HT-29 (cell line): ENCODE measurements at places on chromosomes 5 and 9.

DNA sequence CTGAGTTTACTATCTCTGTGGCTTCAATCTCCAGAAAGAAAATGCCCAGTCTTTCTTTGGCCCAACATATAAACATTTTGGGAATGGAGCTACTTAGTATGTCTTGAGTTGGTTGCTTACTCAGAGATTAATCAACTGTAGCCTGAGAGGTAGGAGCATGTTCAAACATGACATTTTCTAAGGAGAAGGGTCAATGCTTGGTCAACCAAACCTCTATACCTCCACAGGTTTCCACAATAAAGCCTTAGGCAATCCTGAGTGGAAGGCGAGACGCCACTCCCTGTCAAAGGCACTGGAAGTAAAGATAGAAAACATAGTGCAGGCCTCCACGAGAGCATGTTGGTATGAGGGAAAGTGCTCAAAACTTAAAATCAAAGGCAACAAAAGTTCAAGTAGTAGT, 411.4 kb downstream of the KCTD16 start:
- DNase-seq: no peak

DNA sequence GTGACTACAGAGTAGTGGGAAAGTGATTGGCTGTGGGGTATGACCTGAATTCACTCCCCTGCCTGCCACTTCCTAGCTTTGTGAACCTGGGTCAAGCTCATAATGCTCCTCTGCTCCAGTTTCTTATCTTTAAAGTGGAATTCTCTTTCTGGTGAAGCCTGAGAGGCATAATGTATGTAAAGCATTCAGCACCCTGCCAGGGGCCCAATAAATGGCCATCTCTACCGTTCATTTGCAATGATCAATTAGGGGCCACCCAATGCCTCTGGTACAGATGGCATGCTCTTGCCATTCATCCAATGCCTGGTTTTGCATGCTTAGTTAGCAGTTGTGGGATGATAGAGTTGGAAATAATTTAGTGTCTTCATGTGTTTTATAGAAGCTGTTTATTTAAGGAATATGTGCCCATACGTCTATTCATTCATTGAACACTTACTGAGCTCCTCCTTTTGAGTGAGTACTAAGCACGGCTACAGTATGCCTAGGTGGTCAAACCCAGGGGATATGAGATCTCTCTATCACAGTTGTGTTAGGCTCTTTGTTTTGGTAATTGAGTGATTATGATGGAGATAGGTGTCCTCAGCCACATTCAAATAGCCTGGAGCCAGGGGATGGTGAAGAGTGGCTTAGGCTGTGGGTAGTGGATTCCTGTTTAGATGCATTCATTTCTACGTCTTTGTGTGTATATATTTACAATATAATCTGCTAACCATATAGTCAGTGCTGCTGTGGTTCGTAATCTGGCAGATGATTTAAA, 15.3 kb downstream of the ZNF462 start:
- DNase-seq: no peak

DNA sequence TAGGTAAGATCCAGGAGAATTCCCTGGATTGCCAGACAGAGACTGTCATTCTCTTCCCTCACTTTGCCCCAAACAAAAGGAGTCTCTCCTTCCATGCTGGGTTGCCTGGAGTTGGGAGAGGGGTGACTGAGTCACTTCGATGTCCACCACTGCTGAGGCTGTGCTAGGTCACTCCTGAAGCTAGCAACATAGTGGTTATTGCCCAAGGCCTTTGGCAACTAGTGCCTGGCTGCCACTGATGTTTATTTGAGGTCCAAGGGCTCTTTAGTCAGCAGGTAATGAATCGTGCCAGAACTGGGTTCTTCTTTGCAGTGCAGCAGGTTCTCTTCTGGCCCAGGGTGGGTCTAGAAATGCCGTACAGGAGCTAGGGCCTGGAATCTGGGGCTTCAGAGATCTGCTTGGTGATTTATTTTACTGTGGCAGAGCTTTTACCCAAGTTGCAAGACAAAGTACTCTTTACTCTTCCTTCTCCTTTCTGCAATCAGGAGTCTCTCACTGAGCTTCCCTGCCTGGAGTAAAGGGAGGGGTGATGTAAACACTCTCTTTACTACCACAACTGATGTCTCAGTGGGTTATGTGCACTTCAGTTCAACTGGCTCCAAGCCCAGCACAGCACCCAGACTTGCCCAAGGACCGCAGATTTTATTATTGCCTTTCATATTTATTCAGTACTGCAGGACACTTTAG, 155.7 kb upstream of the SH3GL2 start:
- DNase-seq: no peak

DNA sequence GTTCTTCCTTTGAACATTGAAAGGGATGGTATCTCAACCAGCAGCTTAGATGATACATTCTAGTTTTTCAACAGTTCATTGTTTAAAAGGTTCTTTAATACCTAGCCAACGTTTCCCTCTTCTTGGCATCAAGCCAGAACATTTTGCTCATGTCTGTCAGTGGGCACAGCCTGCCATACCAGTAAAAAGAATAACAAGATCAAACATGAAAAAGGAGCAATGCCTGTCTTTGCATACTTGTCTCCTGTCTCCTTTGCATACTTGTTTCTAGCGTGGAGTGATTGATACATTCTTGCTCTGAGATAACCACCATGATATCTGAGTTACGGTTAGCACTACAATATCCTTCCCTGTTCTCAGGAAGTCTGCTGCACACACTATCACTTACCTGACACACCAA, 248.6 kb upstream of the DAPK1 start:
- no peak for DNase-seq

DNA sequence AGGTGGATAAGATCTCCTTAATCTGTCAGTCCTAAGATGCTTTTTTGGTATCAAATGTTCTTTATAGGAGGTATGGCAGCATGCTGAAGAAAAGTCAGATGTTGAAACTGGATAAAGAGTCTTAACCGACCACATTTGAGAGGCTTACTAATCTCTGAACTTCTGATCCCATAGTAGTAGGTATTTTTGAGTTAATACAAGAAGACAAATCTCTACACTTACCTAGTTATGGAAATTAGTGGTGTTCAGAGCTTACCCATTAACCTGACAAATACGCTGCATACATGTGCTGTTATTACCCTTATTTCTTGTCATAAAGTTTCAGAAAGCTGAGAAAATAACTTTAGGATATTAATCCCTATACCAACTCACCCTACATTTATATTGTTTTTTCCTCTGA, 83.0 kb downstream of the ISL1 start:
- no peak for DNase-seq

DNA sequence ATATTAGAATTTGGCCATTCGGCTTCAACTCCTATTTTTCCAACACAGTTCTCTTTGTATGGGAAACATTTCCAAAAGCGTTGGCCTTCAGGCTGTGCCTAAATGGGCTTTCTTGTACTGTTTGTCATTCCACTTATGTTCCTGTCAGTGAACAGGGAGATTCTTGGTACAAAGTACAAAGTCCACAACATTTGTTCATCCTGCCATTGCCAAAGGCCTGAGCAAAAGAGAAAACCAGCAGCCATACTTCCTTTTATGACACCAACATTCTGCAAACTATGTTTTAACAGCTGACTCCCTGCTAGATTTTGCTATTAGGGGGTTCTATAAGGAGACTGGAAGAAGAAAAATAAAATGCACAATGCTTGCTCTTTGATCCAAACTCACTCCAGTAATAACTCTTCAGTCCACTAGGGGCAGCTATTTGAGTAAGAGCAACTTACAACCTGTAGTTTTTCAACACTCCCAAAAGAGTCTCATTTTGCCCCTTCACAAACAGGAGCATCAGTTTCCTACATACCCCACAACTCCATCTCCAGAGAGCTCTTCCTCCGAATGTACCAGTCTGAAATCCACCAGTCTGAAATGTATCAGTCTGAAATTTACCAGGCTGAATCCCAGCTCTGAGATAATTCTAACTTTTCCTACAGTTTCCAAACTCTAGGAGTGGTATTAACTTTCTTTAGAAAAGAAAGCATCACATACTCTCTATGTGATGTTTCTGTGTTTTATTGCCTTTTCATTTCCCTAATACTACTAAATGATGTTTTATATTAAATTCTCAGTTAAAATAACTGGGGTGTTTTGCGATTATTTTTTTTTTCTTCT, 693.8 kb downstream of the DNAH5 start:
- DNase-seq: peak; percentile 22

DNA sequence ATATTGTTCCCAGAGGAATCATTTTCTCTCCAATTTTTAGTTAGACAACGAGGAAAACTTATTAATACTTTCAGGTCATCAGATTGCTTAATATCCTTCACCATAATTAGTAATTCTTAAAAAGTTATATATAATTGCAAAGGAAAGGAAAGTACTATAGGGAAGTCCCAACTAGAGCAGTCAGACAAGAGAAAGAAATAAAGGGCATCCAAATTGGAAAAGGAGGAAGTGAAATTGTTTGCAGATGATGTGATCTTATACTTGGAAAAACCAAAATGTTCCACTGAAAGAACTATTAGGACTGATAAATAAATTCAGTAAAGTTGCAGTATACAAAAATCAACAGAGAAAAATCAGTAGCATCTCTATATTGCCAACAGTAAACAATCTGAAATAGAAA, 223.5 kb upstream of the MEF2C start:
- DNase-seq: no peak

GRCh38 chr5:7869474-7870136, 657 bp downstream of the MTRR start:
- DNase-seq: peak; percentile 36

- no peak for DNase-seq
Observed at GRCh38 chr5:149487672-149488071, 63.6 kb downstream of the CSNK1A1 start.

DNA sequence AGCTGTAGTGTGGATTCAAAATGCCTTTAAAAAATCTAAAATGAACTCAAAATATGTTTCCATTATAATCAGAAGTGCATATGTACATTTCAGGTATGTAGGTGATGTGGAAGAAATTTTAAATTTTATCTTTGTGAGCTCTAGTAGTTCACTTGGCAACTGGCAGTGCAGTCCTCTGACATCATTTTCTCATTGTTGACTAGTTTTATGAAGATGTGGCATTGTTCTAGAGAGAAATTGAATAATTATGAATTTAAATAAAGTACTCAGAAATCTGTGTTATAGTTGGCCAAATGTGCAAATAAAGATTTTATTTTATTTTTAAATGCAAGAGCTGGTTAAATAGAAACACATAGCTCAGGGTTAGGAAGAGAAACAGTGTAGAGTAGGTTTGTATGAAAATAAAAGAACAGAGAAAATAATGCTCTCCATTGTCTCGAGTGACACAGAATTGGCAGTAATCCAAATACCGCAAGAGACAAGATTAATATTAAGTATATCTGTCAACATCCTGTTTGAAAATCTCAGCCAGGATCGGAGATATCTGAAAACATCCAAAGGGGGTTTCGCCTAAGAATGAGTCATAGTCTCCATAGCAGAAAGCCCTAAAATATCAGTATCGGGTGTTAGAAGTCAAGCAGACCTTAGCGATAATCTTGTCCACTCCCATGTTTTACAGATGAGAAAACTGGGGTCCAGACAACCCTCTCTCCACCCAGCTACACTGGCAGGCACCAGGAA, 189.4 kb downstream of the CCDC192 start:
- peak; percentile 85 for DNase-seq

DNA sequence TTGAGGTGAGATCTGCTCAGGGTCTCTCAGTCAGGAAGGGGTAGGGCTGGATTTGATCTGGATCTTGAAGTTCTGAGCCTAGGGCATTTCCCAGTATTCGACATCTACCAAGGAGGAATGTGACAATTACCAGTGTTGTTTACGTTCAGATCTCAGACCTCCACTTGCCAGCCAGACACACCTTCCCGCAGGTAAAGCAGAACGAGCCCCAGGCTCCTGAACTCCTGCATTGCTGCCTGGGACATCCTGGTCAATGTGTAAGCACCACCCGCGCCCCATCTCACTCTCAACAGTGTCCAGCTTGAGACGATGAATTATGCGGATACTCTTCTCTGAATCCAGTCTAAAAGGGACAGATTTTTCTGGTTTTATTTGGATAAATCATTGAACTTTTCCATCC, 56.7 kb upstream of the PTCH1 start:
- DNase-seq: no peak

DNA sequence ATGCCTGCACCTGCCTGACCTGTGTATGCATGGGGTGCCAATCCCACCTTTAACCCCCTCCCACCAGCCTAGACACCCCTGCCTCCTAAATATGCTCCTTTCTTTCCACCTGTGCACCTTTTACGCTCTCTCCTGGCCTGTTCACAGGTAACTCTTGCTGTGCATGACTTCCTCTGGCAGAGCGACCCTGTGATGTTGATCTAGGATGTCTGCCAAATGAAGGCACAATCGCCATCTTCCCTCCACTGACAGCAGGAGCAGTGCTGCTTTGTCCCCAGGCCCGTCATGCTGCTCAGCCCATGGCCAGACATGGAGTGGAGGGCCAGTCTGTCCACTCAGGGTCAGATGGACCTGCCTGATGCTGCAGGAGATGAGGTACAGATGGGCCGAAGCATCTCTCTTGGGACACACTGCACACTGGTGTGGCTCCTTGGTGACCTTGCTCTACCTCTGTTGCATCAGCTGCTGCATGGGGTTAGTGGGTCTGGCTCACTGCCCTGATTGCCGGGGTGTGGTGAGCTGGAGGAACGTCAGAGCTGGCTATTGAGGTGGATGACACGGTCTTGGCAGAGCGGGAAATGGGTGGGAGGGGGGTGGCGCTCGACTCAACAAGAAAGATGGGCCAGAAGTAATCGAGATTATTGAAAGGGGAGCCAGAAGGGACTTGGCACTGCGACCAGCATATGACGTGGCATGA, 101.7 kb upstream of the PITX1 start:
- peak; percentile 52 for DNase-seq

- peak; percentile 20 for DNase-seq
Observed at GRCh38 chr5:180803181-180804128, 849 bp upstream of the MGAT1 start.

- no peak for DNase-seq
Observed at GRCh38 chr9:129402371-129402739, 218.5 kb downstream of the C9orf50 start.

DNA sequence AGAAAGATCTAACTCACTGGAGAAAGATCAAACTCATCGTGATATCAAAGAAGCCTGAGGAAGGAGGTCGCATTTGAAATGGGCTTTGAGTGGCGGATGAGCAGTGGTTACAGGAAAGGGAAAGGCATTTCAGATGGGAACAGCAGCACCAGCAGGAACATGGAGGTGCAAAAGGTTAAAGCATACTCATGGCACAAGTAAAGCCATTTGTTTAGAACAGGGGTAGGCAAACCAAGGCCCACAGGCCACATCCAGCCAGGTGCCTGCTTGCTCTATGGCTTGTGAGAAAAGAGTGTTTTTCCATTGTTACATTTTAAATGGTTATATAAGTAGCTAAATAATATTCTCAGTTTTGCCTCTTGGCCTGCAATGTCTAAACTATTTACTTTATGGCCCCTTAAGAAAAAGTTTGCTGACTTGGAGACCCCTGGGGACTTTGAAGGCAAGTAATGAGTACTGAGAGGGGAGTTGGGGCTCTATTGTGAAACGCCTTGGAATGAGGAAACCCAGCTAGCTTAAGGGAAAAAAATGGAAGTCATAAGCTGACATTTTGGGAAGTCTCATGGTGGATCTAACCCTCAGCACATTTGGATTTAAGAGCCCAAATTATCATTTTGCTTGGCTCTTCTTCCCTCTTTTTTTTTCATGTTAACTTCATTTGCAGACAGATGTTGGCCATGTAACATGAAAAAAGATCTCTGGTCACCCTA, 211.1 kb downstream of the NR3C1 start:
- no peak for DNase-seq
